ENCODE measurements at places on chromosomes 5 and 9.

DNA sequence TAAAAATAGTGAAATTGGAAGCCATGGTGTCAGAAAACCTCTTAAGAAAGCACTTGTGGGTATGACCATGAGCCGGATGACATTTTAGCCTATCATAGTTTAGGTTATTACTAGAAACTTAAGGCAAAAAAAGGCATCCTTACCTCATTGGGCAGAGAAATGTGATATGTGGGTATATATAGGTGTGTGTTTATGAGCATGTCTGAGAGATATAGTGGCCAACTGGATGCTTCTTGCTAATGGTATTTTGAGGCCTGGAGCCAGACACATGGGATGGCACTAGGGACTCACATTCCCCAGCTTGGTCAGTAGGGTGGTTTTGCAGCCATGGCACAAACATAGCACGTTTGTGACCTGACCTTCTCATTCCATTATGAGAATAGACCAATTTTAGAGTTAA lies 295.6 kb upstream of the MEF2C start:
- DNase-seq, result no peak

DNA sequence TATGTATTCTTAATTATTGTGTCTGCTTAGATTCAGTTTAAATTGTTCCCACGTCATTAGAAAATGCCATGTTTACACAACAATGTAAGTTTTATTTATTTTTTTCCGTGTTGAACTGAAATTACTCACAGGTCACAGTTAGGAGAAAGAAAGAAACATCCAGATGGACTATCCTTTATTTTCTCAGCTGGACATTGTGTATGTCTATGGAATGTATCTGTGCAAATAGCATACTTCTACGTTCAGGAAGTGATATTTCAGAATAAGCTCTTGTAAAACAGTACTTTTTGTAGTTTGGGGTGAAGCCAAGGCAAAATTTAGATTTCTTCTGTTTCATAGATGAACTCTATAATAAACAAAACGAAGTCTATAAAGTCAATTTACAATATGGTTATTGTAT lies 249.0 kb upstream of the ZNF608 start:
- no peak for DNase-seq

GRCh38 chr9:94736759-94737158 lies 10.3 kb downstream of the AOPEP start:
- DNase-seq, result no peak

DNA sequence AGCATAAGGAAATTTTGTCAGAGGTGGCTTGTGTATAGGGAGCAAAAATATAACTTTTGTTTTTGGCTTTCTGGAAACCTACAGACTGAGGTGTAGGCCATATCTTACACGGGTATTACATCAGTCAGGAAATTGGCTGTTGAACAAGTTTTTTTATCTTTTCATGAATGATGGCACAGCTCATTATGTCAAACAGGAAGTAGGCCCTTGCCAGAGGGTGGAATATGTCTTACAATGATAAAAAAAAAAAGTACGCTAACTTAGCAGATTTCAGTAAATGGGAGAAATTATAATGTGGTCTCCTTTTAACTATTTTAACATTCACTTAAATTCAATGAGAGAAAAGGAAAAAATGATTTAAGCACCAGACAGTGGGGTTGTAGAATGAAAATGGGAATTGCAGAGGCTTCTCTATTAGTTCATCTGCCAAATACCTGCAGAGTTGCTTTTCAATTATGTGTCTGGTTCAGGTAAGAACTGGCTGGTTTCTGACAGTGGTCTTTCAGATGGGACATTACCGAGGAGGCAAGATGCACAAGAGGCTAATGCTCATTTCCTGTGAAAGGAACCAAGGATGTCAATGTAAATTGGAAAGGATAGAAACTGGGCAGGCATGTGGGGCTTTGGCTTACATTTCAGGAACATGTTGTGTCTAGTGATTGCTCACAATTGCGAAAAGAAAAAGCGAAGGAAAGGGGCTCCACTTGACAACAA lies 169.9 kb downstream of the NNT start:
- DNase-seq, result no peak

GRCh38 chr5:102853680-102854079 lies 98.6 kb downstream of the PAM start:
- DNase-seq, result no peak

GRCh38 chr9:135076143-135076875 lies 11.2 kb upstream of the OLFM1 start:
- DNase-seq, result no peak

DNA sequence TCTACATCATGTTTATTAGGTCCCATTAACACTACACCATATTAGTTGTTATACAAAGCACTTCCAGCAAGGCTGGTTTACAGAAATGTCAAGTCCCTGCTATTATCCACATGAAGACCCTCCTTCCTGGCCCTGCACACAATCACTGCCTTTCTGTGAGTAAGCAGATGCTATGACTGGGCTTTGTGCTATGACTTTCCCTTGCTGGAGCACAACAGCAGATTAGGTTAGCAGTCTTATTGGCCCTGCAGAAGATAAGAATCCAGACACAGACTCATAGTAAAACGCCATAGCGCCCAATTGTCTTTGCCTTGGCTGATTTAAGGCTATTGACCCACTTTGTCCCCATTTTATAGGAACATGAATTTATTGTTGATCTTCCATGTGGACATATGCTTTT lies 228.9 kb upstream of the ACTBL2 start:
- no peak for DNase-seq

- no peak for DNase-seq
These were observed 155.4 kb upstream of the CLINT1 start for GRCh38 chr5:158014372-158014771.

DNA sequence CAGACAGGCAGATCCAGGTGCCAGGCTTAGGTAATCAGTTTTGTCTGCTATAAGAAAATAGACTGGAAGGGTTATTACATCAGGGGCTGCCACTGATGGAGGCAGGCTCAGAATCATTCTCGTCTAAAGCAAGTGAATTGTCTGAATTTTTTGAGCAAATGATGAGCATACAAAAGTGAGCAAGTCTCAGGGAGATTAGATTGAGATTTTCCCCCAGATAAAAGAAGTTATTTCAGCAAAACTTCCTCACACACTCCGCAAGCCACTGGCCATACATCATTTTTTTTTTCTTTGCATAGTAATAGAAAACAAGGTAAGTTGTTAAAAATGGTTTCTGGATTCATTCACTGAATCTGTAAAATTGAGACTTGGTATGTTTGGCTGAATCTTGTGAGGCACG lies 52.9 kb downstream of the ZNF462 start:
- DNase-seq, result no peak

GRCh38 chr9:68746525-68746924 lies 41.5 kb downstream of the PIP5K1B start:
- DNase-seq, result no peak

GRCh38 chr9:19551124-19551929 lies 142.5 kb downstream of the ACER2 start:
- no peak for DNase-seq

- no peak for DNase-seq
These were observed 13.4 kb upstream of the RAD23B start for GRCh38 chr9:107269681-107270080.

DNA sequence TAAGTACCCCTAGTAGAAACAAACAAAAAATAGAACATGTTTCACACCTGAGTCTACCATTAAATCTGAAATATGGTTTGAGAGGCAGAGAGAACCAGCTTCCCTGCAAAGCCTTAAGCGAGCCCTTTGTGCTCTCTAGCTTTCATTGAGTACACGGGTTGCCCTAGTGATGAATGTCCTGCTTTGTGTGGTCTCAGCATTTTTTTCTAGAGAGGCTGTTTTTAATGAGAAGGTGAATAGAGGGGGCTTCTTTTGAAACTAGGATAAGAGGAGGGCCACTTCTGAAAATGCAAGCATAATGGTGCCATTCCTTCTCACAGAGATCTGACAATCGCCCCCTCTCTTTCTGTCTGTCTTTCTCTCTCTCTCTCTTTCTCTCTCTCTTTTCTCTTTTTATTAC lies 131.3 kb downstream of the MACIR start:
- DNase-seq, result no peak

- DNase-seq, result no peak
These were observed 95.7 kb downstream of the NFIB start for GRCh38 chr9:14218253-14218652.

- no peak for DNase-seq
These were observed 76.8 kb downstream of the AMBP start for GRCh38 chr9:114001410-114001685.

- DNase-seq, result no peak
These were observed 1.9 kb downstream of the SDHA start for GRCh38 chr5:219991-220390.

GRCh38 chr5:88140396-88140855 lies 128.2 kb downstream of the TMEM161B start:
- no peak for DNase-seq

DNA sequence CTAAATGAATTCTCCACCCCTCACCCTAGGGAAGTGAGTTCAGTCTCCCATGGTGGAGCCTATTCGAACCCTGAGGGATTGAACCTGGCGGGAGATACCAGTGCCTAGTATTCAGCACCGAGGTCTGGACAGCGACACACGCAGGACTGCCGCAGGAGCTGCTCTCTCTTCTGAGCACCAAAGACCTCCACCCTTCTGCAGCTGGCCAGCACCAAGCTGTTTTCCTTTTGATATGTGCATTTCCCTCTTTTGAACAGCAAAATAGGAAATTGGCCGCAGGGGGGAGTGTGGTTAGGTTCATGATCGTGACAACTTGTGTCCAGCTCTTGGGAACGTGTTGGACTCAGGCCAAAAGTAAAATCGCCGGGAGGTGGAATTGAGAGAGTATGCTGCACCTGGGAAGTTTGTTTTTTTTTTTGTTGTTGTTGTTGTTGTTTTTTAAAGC lies 1.2 kb upstream of the PCSK1 start:
- DNase-seq, result peak; percentile 1

DNA sequence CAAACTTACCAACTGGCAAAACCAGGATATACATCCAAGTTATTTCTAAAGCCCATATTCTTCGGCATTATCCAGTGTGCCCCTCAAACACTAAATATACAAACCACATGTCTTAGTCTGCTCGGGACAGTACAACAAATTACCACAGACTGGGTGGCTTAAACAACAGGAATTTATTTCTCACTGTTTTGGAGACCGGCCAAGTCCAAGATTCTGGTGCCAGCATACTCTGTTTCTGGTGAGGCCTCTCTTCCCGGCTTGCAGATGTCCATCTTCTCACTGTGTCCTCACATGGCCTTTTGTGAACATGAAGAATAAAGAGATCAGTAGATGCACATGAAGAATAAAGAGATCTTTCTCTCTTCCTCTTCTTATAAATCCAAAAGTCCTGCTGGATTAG lies 12.9 kb upstream of the SLCO6A1 start:
- no peak for DNase-seq

DNA sequence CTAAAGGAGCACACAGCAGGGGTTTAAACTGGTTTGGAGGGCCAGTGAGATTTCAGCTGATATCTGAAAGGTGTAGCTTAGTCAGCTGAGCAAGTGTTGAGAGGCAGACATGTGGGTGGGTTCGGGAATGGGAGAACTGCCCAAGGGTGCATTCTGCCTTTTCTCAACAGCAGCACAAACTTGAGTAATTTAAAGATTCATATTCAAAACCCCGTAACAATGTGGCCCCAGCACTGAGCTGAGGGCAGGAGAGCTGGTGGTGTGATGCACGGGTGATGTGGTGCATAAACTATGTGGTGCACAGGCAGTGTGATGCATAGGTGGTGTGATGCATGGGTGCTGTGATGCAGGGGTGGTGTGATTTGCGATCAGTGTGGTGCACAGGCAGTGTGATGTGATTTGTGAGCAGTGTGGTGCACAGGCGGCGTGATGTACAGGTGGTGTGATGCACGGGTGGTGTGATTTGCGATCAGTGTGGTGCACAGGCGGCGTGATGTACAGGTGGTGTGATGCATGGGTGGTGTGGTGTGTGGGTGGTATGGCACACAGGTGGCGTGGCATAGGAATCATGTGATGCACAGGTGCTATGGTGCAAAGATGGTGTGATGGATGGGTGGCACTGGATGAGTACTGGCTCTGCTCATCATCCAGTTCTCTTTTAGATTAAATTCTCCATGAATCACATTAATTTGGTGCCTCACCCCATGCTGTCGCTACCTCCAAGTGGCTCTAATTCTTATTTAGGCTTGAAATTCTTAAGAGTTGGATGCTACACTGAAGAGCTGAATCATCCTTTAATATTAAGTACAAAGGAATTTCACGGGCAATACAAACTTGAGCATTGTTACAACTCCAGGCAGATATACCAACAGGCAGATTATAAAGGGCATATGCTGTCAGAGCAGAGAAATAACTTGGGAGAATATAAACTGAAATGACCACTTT lies 53.6 kb downstream of the DAP start:
- DNase-seq, result no peak

DNA sequence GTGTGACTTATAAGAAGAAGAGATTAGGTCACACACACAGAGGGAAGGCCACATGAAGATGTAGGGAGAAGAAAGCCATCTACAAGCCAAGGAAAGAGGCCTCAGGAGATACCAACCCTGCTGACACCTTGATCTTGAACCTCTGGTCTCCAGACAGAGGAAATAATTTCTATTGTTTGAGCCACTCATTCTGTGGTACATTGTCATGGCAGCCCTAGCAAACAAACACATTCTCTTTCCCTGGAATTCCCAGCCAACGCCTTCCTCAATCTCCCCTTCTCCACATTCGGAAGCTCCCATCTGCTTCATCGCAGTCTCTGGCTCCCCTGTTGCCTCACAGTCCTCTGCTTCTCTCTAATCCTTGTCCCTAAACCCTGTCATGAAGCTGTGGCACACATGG lies 16.7 kb downstream of the PTGS1 start:
- no peak for DNase-seq

Measured in stimulated activated CD8-positive, alpha-beta memory T cell treated with anti-CD3 and anti-CD28 coated beads, Interleukin-4, amount 100 ng/mL, for 1 hour (primary cell).